ENCODE measurements at places on chromosomes 7 and 10. TPM values are rescaled to one million over a fixed set of nuclear protein-coding genes. Genes with fewer than 3 reads are reported as not detected.

The CAPZA2 gene
- total RNA-seq = 174 TPM

The VSIR gene
- total RNA-seq = 52.7 TPM

The PPP1R9A gene
- total RNA-seq = 0.08 TPM

The ACBD7 gene
- 1.2 TPM for total RNA-seq

The GRID1 gene
- total RNA-seq = not detected
